SHP77 (cell line): ENCODE measurements at places on chromosomes 7 and 10.

- DNase-seq = no peak
These were observed 137.9 kb downstream of the KLF6 start for GRCh38 chr10:3647074-3647473.

DNA sequence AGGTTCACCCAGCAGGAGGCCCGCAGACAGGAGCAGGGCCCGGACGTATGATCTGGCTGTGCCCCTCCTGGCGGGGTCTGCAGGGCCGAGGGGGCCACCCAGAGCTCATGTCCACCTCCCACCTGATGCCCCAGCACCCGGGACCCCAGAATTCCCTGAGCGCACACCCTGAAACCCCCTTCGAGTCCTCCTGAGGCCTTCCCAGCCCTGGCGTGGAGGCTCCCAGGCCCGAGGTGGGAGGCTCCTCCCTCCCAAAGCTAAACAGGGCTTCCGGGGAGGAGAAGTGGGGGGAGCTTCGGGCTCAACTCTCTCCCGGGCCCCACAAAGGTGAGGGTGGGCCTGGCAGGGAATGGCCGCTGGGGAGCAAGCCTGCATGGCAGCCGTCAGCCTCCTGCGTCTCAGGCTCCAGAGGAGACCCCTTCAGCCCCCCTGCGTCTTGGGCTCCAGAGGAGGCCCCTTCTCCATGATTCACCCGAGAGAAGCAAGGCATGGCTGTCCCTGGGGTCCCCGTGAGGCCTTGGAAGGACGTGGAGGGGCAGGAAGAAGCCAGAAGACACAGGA is 30.2 kb downstream of the MICALL2 start:
- no peak for DNase-seq

GRCh38 chr7:25347360-25348066 is 119.2 kb upstream of the NPVF start:
- no peak for DNase-seq

DNA sequence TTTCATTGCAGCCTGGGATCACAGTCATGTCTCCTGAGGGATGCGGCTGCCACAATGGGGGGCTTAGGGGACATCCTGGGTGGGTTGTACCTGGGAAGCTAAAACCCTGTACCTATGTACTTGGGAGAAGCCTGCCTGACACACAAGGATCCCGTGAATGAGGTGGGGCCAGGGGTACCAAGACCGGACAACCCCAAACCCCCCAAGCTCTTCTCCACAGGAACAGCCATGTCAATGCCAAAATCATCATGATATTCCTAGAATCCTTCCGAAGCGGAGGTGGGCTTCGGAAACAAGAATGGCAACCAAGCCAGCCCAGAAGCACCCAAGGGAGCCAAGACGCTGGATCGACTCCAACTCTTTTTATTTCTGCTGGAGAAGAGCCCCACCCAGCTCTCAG is 260.3 kb upstream of the TCERG1L start:
- DNase-seq = no peak

GRCh38 chr10:14235566-14236195 is 95.0 kb downstream of the FRMD4A start:
- DNase-seq = no peak

- DNase-seq = no peak
These were observed at the start of gene CPN1 for GRCh38 chr10:100081075-100082001. CPN1 (minus strand) TSS chr10:100081869; CDS start chr10:100081625, 244 bp downstream.

GRCh38 chr10:78572565-78572964 is 496.2 kb upstream of the ZMIZ1 start:
- DNase-seq = no peak

DNA sequence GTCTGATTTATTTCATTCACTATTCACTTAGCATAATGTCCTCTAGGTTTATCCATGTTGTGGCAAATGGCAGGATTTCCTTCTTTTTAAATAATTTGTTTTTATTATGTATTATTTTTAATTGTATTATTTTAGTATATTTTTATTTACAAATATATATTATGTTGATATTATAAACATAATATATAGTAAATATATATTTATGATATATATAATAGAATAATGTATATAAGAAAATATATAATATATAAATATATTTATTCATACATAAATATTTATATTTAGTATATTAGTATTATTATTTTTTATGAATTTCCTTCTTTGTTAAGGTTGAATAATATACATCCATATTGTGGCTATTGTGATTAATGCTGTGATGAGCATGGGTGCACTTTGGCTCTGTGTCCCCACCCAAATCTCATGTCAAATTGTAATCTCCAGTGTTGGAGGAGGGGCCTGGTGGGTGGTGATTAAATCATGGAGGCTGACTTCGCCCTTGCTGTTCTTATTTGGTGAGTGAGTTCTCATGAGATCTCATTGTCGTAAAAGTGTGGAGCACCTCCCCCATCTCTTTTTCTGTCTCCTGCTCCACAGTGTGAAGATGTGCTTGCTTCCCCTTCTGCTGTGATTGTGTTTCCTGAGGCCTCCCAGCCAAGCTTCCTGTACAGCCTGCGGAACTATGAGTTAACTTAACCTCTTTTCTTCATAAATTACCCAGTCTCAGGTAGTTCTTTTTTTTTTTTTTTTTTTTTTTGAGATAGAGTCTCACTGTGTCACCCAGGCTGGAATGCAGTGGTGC is 52.3 kb upstream of the CYP2C18 start:
- no peak for DNase-seq

GRCh38 chr10:97849687-97850402 is at the start of gene GOLGA7B:
GOLGA7B (plus strand) TSS chr10:97849843; CDS start chr10:97850304, 461 bp downstream.
- DNase-seq = peak; percentile 39

GRCh38 chr10:133292919-133293809 is 15.5 kb downstream of the TUBGCP2 start:
- DNase-seq = no peak

DNA sequence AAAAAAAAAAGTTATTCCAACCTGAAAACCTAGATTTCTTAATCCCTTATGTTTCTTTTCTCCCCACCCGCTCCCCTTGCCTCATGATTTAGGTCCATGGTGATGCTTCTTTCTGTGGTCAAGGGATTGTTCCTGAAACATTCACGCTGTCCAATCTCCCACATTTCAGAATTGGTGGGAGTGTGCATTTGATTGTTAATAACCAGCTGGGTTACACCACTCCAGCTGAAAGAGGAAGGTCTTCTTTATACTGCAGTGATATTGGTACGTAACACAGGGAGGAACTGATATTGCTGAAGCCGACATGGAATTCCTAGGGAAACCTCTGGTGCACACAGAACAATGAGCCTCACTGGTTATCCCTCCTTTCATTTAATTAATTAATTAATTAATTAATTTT is 22.7 kb downstream of the DHTKD1 start:
- DNase-seq = no peak

- DNase-seq = no peak
These were observed 2.8 kb downstream of the AP1S1 start for GRCh38 chr7:101156866-101157589.

GRCh38 chr7:120060281-120060680 is 212.7 kb upstream of the KCND2 start:
- no peak for DNase-seq

- DNase-seq = no peak
These were observed 303.3 kb downstream of the IPMK start for GRCh38 chr10:57964351-57964750.

DNA sequence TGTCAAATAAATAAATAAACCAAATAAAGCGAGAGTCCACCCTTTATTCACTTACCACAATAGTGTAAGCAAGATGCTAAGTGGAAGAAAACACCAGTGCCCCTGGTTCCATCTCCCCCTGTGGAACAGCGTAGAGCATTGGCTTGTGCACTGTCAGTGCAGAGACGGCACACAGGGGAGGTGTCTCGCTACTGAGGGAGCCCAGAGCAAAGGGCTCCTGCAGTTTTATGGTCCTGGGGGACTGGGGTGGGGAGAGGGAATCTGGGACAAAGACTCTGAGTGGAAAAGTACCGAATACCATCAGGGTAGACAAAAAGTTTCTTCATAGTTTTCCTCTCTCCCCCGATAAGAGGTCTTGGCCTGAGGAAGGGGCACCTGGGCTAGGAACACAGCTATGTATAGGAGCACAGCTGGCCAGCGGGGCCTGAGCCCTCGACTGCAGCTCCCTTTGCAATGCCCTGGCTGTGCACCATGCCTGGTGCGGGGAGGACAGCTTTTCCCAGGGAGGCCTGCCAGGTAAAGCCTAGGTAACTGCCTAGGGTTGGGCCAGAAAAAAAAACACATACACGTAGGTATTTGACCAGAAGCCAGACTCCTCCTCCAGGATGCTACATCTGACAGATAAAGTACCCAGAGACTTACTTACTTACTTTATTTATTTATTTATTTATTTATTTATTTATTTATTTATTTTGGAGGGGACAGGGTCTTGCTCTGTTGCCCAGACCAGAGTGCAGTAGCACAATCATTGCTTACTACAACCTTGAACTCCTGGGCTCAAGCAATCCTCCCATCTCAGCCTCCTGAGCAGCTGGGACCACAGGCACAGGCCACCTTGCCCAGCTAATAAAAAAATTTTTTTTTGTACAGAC is 88.8 kb upstream of the KIF5B start:
- DNase-seq = no peak

GRCh38 chr7:105637755-105638154 is 56.5 kb upstream of the EFCAB10 start:
- no peak for DNase-seq

DNA sequence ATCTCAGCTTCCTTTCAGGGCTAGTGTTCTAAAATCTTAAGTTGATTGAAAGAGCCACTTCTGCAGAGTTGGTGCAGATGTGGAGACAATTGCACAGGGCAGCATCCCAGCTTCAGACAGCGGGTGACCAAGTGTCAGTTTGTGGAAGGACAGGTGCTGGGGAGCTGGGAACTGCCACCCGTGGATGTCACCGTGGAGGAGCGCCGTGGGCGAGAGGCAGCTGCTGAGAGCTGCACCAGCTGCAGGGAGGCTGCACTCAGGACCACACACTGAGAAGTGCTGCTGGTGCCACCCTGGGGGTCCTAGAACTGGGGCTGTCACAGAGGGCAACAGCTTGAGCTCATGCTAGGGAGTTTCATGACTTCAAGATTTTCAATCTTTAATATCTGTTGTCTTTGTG is 543.0 kb upstream of the FZD8 start:
- DNase-seq = no peak

DNA sequence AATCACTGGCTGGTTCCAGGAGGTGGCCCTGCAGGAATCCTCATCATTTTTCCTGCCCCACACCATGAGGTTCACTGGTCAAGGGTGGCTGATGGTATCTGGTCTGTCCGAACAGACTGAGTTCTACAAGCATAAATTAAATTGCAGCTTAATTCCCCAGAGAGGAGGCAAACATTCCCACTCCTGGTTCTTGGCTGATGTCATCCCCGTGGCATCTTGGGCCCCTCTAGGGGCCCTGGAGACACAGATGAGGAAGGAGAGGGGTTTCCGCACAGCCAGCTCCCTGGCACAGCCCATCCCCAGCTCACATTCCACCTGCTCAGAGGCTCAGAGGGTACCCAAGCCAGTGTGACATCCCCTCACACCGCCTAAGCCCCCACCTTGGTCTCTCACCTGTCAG is 5.3 kb upstream of the KLRG2 start:
- no peak for DNase-seq

- no peak for DNase-seq
These were observed 164.2 kb downstream of the KMT2E start for GRCh38 chr7:105178177-105178576.

- DNase-seq = no peak
These were observed 86.4 kb downstream of the FAM53B start for GRCh38 chr10:124657806-124658205.

- no peak for DNase-seq
These were observed 10.2 kb upstream of the PPP3CB start for GRCh38 chr10:73506074-73506473.

DNA sequence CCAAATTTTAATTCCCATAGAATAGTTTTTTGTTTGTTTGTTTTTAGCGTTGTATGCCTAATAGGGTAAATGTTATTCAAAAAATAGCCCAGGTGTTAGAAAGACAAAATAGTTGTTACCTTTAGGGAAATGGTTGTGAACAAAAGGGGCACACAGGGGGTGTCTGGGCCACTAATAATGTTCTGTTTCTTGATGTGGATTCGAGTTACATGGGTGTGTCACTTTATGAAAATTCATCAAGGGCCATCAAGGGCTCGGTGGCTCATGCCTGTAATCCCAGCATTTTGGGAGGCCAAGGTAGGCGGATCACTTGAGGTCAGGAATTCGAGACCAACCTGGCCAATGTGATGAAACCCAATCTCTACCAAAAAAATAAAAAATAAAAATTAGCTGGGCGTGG is 531.8 kb upstream of the C7orf33 start:
- no peak for DNase-seq

GRCh38 chr10:82691211-82691610 is 816.2 kb downstream of the NRG3 start:
- DNase-seq = peak; percentile 16

GRCh38 chr10:73910764-73911552 is at the start of gene PLAU:
PLAU (plus strand) TSS chr10:73911132; CDS start chr10:73911556, 424 bp downstream.
- no peak for DNase-seq

DNA sequence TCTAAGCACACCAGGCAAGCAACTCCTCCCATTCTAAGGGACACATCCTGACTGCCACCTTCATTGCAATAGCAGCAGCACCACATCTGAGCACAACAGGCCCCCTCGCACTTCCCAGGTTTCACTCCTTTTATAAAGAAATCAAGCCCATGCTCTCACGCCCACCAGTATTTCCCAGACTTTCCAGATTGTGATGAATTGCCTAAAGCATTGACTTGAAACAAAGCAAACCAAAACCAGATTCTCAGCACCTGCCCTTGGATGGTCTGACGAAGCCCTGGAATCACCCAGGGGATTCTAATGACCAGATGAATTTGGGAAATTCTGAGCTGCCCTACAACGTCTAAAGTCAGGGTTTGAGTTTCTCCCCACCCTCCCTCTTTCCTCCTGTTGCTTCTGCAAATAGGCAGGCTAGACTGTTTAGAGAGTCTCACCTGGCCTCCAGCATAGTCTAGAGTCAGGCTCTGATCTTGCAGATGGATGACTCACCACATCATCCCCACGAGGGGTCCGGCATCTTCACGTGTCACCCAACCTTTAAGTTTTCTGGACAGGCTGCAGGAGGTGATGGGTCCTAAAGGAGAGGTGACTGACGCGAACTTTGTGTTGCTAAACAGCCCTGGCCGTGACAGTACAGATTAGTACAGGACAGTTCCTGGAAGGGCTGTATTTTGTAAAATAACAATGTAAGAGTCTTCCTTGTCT is 198.0 kb downstream of the SKIDA1 start:
- peak; percentile 8 for DNase-seq

DNA sequence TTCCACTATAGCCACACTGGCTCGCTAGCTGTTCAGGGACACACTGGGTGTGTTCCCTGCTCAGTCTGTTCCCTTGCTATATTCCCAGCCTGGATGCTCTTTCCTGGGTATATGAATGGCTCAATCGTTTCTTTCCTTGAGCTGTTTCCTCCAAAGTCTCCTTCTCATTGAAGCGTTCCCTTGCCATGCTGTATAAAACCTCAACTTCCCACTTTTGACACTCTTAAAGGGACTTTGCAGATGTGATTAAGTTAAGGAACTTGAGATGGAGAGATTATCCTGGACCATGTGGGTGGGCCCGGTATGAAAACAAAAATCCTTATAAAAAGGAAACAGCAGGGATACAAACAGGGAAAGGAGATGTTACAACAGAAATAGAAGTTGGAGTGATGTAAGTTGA is 973.1 kb downstream of the LRMDA start:
- no peak for DNase-seq

DNA sequence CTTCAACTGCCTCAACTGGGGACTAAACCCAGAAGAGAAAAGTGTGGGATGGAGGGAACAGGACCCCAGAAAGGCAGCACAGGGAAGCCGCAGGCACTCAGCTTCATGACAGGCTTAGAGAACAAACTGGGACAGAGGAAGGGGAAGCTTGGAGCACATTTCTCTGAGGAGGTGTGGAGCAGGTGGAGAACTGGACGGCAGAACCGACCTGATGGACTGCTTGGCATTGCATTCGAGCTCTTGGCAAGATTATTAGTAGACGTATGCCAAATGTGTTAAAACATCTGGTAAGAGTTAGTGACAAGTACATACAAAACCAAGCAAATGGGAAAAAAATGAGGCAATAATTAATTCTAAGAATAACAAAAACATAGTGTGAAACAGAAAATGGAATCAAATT is 335.7 kb downstream of the SFMBT2 start:
- no peak for DNase-seq
